HFF-Myc (cell line): ENCODE measurements at places on chromosomes 3 and 15.

- DNase-seq: no peak
Observed at GRCh38 chr3:111691293-111691909, 96.3 kb upstream of the ZBED2 start.

DNA sequence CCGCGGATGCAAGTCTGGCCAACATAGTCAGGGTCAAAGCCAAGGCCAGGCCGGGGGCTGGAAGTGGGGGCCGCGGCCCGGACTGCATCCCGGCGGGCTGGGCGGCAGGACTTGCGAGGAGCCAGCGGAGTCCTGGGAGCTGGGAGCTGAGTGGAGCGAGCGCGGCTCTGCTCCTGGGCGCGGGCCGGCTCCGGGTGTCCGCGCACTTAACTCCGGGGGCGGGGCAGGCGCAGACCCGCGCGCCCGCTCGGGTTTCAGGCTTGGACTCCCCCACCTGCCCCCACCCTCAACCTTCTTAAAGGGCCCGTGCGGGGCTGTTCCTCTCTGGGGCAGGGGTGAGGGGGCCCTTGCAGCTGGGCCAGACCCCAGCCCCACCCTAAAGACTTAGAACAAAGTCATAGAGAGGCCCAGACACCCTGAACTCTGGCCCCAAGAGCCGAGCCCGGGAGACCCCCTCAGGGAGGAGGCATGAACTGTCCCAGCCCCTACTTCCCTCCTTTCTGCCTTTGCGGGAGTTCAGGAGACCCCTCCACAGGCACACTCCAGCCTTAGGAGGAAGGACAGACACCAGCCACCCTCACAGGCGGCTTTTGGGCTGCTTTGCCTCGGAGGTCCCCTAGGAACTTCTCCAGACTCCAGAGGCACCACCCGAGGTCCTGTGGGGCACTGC, at the start of gene CSPG4:
Gene CSPG4 (minus strand): TSS at position 181 of the 670 bp plus-strand sequence. CDS start 93 bp downstream, at position 88.
- no peak for DNase-seq

- DNase-seq: no peak
Observed at GRCh38 chr3:105523501-105523900, 156.8 kb downstream of the ALCAM start.

DNA sequence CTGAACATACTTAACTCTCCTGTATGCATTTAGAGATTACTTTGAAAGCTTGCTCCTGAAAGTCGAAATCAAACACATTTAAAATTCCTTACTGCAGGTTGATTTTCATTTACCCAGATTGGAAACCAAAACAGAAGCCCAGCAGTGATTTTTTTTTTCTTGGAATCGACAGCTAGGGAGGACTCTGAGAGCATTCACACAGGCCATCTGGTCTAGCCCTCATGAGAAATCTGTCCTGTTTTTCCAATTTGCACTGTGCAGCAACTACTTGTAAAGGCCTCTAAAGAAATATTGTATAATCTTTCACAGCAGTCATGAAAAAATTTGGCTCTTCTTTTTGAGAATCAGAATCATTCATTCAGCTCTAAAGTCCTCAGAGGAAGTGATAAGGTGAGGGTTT, 179.2 kb downstream of the KCNAB1 start:
- DNase-seq: no peak

GRCh38 chr3:15794842-15795650, 2.7 kb downstream of the ANKRD28 start:
- no peak for DNase-seq

GRCh38 chr15:48570822-48571221, 74.7 kb downstream of the FBN1 start:
- DNase-seq: no peak

DNA sequence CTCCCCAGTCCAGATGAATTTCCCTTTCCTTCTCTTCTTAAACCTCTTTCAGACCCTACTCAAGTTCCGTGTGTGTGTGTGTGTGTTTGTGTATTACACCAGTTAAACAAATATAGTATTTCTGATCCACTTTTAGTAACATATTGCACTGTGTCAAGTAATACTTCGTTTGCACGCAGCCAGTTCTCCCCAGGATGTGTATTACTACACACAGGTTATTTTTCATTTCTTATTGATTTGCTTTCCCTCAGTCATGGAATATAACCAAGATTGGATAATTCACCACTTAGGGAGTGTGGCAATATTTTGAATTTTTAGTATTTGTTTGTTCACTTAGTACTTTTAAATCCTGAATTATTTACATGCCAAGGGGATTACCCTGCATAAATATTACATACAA, 667.0 kb downstream of the NR2F2 start:
- DNase-seq: no peak

DNA sequence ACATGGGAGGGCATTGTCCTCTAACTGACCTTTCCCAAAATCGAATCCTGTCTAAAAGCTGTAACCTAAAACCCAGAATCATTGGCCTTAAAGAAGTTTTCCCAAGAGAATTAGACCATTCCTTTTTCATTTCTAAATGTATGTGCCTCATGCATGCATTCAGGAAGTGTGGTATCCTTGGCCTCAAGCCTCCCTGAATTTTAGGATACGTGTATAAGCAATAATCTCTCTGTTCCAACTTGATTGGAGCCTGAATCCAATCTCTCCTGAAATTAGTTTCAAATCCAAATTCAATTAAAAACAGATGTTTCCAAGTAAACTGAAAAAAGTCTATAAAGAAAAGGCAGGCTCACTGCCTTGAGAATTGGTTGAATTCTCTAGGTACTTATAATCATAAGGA, 86.0 kb upstream of the VEPH1 start:
- DNase-seq: no peak

DNA sequence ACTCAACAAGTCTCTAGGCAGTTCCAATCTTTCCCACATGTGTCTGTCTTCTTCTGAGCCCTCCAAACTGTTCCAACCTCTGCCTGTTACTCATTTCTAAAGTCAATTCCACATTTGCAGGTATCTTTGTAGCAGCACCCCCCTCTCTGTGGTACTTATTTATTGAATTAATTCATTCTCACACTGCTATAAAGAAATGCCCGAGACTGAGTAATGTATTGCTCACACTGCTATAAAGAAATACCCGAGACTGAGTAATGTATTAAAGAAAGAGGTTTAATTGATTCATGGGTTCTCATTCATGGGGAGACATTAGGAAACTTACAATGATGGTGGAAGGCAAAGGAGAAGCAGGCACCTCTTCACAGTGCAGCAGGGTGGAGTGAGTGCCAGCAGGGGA, 1413.8 kb downstream of the SI start:
- DNase-seq: no peak

- DNase-seq: no peak
Observed at GRCh38 chr3:6785726-6786125, 75.2 kb upstream of the GRM7 start.

- DNase-seq: no peak
Observed at GRCh38 chr3:98269846-98270245, 5.8 kb downstream of the OR5H6 start.

DNA sequence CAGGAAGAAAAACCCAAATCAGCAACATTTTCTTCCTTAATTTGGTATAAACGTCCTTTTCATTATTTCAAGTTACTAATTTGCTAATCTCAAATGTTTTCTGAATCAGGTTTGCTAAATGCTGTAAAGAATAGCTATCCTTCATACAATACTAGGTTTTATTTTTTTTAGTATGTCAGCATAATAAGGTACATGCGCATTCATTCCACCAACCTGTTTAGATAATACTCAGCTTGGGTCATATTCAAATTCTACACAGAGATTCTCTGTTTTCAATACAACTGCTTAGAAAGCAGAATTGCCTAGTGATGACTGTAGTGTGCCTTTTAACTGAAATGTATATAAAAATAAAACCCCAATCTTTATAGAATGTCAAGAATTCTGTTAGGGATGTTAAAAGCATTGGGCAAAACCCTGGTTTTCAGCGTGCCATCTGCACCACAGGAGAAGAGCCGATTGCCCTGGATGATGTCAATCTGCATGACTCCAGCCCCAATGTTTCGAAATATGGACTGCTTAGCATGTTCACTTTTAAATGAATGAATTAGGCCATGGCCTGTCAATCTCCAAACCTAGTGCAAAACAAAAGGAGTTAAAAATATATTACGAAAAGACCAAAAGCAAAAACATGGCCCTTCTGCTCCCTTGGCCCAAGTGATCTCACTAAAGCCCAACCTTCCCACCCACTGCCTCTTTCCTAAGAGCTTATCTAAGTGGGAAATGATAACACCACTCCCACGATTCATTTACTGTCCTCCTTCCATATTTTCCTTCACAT, 107.4 kb downstream of the GLDN start:
- no peak for DNase-seq
